SIG-M5 (cell line): ENCODE measurements at places on chromosomes 6 and 20.
A peak's percentile ranks its signal among the peaks of the same experiment; 100 is the strongest.

DNA sequence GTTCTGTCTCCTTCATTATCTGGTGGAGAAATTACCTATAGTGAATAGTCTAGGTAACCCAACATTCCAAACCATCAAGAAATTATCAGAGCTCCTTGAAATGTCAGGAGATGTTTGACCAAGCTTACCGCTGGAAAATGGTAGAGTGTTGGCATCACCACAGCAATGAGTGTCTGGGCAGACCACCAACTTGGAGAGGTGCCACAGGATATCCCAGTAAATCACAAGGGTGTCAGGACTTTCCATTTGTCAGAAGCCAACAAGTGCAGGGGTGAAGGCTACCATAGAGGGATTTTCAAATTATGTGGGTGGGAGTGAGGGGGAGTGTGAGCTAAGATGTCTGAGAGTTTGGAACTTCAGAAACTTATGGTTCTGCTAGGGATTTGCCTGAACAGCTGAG lies 73.2 kb downstream of the VGLL2 start:
- no peak for DNase-seq

GRCh38 chr6:170233286-170234205 lies 57.3 kb downstream of the DLL1 start:
- no peak for DNase-seq

GRCh38 chr6:47357827-47358226 lies 48.1 kb upstream of the TNFRSF21 start:
- DNase-seq, result no peak

DNA sequence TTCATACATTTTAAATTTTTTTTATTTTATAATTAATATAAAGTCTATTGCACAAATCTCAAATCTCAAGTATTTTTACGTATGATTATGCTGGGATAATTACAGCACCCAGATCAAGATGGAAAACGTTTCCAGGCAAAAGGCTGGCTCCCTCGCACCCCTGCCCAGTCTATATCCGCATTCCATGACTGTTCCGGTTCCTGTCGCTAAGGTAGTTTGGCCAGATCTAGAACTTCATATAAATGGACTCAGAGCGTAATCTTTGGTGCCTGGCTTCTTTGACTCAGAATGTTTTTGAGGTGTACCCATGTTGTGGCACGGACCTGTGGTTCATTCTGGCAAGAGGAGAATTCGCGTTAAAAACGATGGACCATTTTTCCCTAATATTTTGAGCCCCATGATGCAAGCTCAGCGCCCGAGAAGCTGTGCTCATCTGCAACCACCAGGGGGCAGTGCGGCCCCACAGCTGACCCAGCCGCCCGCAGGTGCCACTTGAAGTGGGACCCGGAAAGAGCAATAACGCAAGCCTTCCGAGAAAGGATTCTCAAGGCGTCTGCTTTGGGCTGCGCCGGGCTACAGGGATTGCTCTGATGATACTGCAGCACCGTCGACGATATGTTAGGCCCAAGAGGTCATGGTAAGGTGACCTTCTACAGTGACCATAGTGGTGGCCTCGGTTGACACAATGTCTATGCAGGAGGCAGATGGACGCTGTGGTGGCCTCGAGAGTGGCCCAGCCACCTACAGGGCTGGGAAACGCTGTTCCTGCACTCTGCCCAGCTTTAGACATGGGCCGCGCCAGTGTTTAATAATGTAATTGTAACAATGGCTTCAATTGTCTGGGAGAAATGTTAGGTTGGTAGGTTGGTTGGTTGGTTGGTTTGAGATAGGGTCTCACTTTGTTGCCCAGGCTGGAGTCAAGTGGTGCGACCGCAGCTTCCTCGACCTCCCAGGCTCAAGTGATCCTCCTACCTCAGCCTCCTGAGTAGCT lies 160.1 kb downstream of the ZMYND8 start:
- DNase-seq, result no peak

GRCh38 chr6:162441991-162442390 lies 285.6 kb downstream of the PRKN start:
- no peak for DNase-seq

DNA sequence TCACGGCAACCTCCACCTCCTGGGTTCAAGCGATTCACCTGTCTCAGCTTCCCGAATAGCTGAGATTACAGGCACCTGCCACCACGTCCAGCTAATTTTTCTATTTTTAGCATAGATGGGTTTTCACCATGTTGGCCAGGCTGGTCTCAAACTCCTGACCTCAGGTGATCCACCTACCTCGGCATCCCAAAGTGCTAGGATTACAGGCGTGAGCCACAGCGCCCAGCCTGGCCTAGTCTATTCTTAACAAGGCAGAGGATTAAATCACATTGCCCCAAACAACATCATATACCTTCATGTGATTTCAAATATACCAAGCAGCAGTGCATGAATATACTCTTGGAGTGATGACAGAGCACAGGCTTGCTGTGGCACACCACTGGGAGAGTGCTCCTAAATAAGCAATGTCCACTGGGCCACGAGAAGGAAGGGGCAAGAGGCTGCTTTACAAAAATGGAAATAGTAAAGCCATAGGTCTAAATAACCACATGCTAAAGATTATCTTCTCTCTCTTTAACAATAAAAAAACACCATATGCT lies 76.6 kb upstream of the TULP1 start:
- no peak for DNase-seq

DNA sequence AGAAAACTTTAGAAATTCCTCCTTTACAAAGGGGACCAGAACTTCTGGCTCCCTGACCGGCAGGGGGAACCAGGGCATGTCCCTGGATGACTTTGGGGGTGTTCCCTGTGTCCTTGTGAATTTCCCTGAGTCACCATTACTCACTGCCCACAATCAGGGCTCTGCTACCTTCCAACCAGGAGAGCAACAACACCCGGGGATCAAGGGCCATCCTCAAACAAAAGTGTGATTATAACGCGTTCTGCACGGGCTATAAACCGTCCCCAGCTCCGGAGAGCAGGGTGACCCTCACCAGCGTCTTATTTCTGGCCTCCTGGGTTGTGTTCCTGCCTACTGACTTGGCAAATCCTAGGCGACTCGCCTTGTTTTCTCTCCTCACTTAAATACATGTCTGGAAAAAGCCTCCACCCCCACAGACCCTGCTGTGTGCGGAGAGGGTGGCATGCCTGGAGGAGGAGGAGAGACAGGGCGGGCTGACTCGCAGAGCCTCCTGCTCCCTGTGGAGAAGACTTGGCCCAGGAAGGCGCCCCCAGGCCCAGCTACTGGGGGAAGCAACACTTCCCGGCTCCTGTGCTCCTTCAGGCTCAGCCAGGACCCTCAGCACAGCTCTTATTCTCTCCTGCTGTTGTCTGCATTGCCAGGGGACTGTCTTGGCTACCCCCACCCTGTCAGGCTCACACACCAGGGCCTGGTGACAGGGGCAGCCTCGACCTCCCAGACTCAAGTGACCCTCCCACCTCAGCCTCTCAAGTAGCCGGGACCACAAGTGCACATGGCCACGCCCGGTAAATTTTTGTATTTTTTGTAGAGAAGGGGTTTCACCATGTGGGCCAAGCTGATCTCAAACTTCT lies 54.1 kb downstream of the FGD2 start:
- no peak for DNase-seq

DNA sequence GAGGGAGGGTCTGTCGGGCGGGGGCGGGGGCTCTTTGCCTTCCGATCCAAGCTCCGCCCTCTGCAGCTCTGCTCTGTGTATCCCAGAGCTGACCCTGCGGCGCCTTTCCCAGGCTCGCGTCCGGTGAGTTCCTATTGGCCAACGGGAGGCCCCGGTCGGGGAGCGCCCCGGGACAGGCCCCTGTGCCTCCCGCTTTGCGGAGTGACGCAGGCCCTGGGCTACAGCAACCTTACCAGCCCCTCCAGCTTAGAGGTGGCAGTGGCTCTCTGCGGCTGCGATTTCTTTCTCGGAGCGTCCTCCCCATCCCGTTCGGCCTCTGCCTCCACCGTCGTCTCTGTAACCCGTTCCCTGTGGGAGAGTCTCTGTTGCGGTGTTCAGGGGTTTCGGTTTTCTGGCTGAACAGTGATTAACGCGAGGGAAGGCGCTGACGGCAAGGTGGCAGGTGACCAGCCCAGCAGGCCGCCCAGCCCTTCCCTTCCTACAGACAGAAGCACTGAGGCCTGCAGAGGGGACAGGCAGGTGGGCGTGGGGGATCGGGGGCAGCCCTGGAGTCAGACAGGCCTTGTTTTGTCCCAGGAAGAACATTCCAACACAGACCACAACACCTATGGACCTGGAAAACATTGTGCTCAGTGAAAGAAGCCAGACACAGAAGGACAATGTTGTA lies 18.1 kb upstream of the CEBPB start:
- no peak for DNase-seq

DNA sequence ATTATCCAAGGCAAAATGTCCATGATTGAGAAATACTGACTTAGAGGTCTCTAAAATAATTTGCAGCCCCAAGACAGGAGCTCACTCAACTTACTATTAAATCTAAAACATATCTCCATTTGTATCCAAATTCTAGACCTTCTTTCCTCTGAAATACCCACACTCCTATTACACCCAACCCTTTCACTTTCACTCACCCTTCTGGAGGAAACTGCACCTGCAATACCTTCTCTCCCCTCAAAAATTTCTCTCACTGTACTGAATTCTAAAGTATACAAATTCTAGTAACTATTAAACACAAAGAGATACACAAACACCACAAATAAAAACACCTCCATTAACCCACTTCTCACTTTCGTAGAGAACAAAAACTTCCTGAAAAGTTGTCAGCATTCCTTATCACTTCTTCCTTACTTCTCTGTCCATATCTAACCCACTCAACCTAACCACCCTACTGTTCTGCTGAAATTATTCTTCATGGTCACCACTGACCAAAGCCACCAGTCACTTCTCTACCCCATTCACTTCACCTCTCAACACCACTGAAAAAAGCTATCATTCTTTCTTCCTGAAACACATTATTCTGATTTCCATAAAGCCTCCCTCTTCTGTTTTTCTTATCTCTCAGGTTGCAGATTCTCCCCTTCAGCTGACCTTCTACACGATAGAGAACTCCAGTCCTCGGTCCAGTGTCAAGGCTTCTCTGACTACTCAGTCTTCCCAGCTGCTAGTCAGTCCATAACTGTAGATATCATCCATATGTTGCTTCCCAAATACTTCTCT lies 12.0 kb downstream of the LMBRD1 start:
- DNase-seq, result no peak

GRCh38 chr6:167091026-167091804 lies 31.7 kb upstream of the CCR6 start:
- peak; percentile 53 for DNase-seq

GRCh38 chr20:2395136-2395535 lies 14.4 kb downstream of the TGM6 start:
- DNase-seq, result no peak

- DNase-seq, result no peak
Observed at GRCh38 chr6:146277142-146277541, 248.3 kb downstream of the GRM1 start.

DNA sequence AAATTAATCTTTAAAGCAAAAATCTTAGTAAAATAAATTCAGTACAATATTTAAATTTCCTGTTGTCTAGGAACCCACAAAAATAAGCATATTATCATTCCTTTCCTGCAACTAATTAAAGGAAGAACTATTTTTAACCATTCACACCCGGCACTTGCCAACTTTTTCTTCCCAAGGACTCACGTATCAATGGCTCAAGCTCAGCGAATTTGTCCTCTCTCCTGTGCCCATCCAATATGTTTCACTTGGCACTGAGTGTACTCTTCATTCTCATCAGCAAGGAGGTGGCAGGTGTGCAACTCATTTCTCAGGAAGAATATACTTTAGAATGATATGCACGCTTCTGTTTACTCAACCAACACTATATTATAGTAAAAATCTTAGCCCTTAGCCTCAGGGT lies 419.4 kb downstream of the C6orf118 start:
- DNase-seq, result no peak

DNA sequence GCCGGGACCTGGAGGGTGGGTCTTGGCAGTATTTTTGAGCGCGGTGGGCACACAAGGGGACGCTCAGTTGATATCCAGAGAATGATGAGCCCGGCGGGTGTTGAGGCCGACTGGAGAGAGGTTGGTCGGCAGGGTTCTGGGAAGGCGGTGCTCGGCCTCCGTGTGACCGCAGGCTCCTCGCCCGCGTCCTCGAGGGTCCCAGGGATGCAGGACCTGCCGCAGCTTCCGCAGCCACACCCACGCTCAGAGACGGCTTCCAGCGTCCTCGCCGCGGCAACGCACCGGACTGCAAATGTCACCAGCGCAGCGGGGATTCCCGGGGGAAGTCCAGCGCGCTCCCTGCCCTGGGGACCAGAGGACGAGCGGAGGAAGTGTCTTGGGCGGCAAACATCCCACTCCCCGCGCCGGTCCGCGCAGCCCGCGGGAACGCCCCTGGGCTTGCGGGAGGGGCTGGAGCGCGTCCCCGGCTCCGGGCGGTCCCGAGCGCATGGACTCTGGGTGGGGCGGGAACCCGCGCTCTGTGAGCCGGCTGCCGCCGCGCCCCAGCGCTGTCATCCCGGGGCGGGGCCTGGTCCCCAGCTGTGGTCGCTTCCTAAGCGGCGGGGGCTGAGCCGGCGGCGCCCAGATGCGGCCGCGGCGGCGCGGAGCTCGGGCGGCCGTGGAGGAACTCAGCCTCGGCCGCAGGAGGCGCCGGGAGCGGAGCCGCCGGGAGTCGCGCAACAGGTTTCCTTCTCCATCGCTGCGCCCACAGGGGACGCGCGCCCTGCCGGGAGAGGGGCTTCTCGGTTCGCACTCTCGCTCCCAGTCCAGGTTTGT lies at the start of gene STX11:
Gene STX11 (plus strand): TSS at position 624 of the 816 bp plus-strand sequence. CDS start 36,111 bp downstream, outside the sequence.
- no peak for DNase-seq

DNA sequence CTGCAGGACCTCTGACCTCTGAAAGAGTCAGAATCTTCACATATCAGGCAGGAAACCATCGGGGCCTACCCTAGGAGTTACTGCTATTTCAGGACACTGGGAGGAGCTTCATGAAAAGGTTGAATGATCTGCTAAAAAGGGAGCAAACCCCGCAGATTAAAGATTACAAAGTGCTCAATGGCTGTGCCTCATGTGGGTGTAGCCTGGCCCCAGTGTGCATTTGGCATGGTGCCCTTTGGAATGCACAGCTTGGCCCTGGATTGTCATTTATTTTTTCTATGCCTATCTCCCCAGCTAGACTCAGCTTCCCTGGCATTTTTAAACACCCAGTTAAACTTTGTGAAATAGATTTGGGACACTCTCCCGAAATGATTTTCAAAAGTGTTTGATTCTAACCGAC lies 368.5 kb upstream of the SPTLC3 start:
- no peak for DNase-seq

GRCh38 chr6:84902354-84902928 lies 138.0 kb upstream of the TBX18 start:
- DNase-seq, result no peak

DNA sequence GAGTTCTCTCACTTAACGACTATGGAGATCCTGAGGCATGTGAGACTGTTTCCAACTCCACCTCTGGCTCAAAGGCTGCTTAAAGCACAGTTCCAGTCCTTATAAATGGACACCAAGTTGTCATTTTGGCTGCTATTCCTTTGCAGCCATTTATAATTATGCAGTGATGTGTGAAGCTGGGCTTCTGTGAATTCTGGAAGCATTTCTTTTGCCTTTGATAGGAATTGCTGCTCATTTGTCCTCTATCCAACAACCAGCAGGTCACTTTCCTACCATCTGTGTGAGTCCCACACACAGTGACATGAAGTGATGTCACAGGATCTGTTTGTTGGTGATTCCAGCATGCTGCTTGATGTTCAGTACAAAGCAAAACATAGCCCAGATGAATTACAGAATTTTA lies 28.5 kb upstream of the EFHC1 start:
- DNase-seq, result no peak

- peak; percentile 79 for DNase-seq
Observed at GRCh38 chr20:31602779-31603441, 2.2 kb upstream of the ID1 start.
